ENCODE measurements at places on chromosomes 12 and 14. TPM values are rescaled to one million over a fixed set of nuclear protein-coding genes. Genes with fewer than 3 reads are reported as not detected.

DNA sequence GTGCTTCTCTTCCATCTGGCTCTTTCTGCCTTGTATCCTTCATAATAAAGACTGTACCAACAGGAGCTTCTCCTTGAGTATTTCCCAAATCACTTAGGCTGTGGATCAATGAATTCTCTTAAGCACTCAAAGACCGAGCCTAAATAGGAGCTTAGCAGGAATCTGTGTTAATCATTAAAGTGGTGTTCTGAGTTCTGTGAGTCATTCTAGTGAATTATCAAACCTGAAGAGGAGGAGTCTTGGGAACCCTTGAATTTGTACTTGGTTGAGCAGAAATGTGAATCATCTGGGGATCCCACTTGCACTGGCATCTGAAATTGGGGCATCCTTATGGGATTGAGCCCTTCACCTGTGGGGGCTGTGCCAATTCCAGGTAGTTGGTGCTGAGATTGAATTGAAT is 946.2 kb downstream of the BCL11B start:
- no peak for DNase-seq

- DNase-seq = no peak
Observed at GRCh38 chr14:36653413-36653812, 8.2 kb upstream of the PAX9 start.

GRCh38 chr12:50059440-50060119 is 2.2 kb downstream of the ASIC1 start:
- DNase-seq = no peak

DNA sequence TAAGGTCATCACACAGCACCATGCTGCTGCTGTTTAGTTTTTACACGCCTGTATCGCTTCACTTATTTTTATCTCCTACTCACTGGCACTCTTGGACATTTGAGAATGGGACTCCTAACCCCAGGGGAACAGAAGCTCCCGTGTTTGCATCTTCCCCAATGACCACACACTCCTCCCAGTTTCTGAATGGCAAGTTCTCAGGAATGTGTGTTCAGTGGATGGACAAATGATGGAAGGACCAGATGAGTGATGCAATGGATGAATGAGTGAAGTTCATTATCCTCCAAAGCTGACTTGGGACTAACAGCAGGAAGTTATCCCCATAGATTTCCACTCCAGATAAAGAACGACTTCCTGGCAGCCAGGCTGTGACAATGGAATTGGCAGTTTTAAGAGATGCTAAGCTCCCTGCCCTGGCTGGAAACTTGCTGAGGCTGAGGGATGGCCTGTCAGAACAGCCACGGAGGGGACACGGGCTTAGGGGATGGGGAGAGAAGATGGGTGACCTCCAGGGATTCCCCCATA is 231.5 kb downstream of the SLC15A4 start:
- DNase-seq = no peak

The CPSF6 gene
- 121 TPM for polyA plus RNA-seq
